ENCODE measurements at places on chromosomes 12 and 14. TPM values are rescaled to one million over a fixed set of nuclear protein-coding genes. Genes with fewer than 3 reads are reported as not detected.

DNA sequence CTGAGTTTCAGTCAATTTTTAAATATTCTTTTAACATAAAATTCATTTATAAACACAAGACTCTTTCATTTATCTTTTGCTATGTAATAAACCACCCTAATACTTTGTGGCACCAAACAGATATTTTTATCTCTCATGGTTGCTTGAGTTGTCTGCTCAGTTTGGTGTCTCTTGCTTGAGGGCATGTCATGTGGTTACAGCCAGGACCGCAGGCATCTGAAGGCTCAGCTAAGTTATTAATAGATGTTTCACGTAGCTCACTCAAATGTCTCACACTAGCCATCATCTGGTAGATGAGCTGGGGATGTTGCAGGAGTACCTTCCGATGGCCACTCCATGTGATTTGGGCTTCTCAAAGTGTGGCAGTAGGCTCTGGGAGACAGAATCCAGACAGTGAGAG, 597.8 kb downstream of the ETNK1 start:
- DNase-seq, result no peak

- no peak for DNase-seq
Measured at GRCh38 chr12:100127766-100128511, 14.7 kb downstream of the BLTP3B start.

DNA sequence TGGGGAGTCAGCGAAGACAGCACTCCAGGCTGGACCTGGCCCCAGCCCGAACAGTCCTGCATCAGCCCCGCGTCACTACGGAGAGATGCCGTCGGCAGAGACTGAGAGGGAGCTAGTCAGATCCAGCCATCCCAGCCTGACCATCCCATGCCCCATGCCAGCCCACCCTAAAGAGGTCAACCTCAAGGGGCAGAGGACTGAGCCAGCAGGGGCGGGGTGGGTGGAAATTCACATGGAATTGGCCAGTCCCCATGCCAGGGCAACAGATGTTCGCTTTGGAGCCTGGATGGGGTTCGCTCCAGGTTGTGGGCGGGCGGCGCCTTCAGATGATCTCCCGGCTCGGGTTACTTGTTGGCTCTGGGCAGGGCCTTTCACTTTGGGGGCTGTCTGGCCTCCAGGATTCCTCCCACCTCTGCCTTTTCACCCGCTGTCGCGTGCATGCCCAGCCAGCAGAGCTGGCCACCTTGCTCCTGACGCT, 154.3 kb downstream of the TSPAN9 start:
- no peak for DNase-seq

GRCh38 chr14:66508846-66509621, 1.1 kb downstream of the GPHN start:
- no peak for DNase-seq

The RPL10L gene
- total RNA-seq, result not detected
